Stimulated activated CD4-positive, alpha-beta T cell treated with anti-CD3 and anti-CD28 coated beads, TNF-alpha, amount 100 ng/mL, for 48 hours (primary cell): ENCODE measurements at places on chromosomes 11 and 22.

GRCh38 chr11:63007920-63008319 lies 7.7 kb downstream of the SLC22A8 start:
- no peak for DNase-seq

DNA sequence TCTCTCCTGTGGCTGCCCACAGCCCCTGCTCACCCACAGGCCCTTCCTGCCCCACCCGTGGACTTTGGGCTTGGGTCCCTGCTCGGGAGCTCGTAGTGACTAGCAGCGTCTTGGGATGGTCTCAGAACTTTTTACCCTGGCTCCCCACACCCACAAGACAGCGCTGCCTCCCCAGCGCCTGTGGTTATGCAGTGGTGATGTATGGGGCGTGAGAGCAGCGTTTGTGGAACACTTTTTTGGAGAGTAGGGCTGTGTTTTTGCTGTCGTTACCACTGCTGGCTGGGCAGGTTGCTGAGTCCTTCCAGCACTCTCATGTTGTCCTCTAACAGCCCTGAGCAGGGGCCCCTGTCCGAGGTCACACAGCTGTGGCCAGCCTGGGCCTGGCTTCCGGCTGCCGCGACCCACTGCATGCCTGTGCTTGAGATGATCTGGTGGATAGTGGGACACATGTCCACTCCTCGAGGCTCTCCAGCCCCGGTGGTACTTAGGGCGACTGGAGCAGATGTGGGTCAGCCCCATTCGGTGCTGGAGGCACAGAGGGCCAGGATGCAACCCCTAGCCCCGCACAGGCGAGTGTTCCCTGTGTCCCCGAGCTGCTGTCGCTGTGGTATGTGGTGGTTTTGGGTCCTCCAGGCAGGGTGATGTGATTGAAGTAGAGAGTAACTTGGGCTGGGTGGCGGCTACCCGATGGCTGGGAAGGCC lies 7.1 kb upstream of the GRAMD4 start:
- DNase-seq: no peak

DNA sequence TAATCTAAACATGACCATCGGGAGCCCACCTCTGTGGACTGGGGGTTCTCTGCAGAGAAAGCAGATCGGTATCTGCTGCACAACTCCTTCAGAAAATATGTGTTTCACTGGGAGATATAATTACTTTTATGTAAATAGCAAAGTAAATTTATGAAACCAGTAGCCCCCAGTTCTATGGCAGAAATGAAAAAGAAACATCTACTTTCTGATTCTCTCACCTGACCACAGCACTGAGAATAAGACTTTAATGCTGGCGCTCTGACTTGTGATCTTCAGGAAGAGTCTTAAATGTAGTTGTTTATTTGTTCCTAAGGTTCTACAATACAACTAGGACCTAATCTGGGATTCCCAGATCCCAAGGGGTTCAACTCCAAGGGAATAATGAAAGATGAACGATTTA lies 518.0 kb downstream of the DLG2 start:
- no peak for DNase-seq

DNA sequence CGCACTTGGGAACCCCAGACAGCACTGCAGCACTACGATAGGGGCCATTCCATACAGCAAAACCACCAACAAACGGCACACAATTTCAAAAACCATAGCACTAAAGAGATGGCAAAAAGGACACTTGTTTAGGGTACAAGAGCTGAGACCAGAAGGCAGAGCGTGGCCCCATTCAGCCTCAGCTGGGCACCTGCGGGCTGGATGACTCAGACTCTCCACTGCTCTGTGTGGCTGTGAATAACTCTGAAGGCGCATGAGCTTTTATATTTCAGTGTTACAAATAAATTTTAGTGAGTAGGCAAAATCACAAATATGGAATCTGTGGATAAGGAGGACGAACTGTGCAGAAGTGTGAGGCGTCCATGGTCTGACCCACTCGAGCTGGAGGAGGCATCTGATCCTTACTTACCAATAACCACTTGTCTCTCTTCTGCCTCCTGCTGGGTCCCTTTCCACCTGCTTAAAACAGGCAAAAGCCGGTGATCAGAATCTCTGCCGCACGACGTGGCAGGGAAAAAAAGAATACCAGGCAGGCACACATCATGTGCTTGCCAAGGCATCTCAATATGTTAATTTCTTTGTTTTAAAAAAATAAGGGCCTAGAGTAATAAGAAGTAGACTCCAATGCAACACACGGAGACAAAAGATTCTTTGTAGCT lies 325.7 kb downstream of the SHANK2 start:
- no peak for DNase-seq

DNA sequence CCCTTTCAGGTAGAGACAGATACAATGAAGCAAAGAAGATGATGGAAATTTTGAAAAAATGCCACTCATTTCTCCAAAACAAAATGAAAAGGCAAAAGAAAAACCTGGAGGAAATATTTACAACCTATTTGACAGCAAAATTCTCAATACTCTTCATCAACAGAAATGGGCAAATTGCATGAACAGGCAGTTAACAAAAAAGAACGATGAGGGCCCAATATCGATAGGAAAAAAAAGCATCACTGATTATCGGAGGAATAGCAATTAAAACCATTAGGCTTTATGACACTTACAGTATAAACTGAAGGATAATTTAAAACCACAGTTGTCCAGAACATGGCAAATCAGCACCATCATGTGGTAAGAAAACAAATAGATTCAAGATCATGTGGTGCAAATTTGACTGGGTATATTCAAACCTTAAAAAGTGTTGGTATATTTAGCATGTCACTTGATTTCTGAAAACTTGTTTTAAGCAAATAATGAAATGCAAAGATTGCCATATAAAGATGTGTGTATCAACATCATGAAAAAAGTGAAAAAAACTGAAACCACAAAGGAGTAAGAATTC lies 222.9 kb downstream of the BRD1 start:
- DNase-seq: no peak

GRCh38 chr22:44588348-44588747 lies 90.3 kb upstream of the RTL6 start:
- no peak for DNase-seq

- DNase-seq: no peak
These were observed 44.0 kb downstream of the SMIM38 start for GRCh38 chr11:69199583-69200315.

- no peak for DNase-seq
These were observed 81.7 kb downstream of the BCR start for GRCh38 chr22:23261900-23262450.
